Osteocyte (in vitro differentiated cells): ENCODE measurements at places on chromosomes 16 and 17. TPM values are rescaled to one million over a fixed set of nuclear protein-coding genes. Genes with fewer than 3 reads are reported as not detected.

AKAP10 gene
- 30.2 and 34.4 TPM in 2 replicates for total RNA-seq

BANP gene
- 19.5 and 20.5 TPM in 2 replicates for total RNA-seq

DNA sequence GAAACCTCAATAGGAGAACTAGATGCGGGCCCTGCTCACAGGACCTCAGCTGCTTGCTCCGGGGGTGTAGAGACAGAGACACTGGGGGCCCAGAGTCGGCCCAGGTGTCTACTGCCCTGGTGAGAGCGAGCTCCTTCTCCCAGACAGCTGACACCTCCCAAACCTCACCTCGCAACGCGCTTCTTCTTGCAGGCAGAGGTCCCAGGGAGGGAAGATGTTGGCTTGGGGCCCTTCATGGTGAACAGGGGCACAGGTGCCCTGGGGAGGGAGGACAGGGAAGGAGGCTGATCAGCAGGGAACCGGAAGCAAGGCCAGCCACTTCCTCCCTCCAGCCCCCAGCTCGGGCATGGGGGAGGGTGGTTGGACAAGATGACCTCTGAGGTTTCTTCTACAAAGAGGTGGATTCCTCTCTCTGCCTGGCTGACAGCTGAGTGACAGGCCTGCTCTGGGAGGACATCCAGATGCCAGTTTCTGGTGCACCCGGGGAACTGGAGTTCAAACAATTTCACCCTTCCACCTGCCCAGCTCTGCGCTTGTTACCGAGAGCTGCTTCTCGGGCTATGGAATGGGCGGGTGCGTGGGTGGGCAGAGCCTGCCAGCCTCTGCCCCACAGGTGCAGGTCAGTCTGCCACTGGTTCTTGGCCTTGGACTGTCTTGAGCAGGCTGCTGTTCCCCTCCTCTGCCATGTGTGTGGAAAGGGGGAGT is 11.7 kb upstream of the GFAP start:
- H3K4me1 ChIP-seq = no peaks in the 10 kb centered on the region
- peaks cover 4% of the 10 kb centered on the region for H3K36me3 ChIP-seq
- no peak for DNase-seq
- H3K27me3 ChIP-seq = no peaks in the 10 kb centered on the region
- H3K27ac ChIP-seq = no peak overlapping the region
- H3K4me3 ChIP-seq = no peak overlapping the region

DNA sequence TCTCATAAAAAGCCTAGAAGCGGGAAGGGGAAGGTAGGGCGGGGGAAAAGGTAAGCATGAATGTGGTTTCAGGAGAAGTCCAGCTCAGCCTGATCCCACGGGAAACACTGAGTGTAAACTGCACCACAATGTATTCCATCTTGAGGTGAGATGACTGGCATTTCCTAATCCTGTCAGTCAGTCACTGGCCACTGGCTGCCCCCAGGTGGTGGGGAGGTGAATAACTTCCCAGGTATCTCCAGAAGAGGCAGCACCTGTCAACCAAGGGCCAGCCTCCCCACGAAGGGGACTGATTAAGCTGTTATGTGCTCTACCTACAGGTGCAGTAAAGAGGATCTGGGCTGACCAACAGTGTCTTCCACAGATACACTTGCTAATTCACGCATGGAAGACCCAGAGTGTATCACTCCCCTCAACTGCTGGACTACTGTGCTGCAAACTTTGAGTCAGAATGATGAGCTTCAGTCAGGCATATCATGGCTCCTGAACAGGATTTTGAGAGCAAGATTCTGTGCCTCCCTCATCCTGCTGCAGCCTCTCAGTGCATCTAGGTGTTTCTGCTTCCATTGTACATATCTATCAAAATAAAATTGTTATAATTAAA is 108.5 kb upstream of the CCL2 start:
- H3K4me3 ChIP-seq = no peak overlapping the region
- H3K36me3 ChIP-seq = no peaks in the 10 kb centered on the region
- no peak for DNase-seq
- no peak overlapping the region for H3K27ac ChIP-seq
- H3K4me1 ChIP-seq = no peaks in the 10 kb centered on the region
- no peaks in the 10 kb centered on the region for H3K27me3 ChIP-seq

GRCh38 chr16:4839942-4840341 is 7.1 kb downstream of the GLYR1 start:
- H3K36me3 ChIP-seq = peaks cover 41% of the 10 kb centered on the region
- DNase-seq = no peak
- no peak overlapping the region for H3K4me3 ChIP-seq
- H3K4me1 ChIP-seq = no peaks in the 10 kb centered on the region
- no peaks in the 10 kb centered on the region for H3K27me3 ChIP-seq

- DNase-seq = no peak
- H3K27ac ChIP-seq = no peak overlapping the region
- H3K36me3 ChIP-seq = no peaks in the 10 kb centered on the region
- H3K4me1 ChIP-seq = no peaks in the 10 kb centered on the region
Measured at GRCh38 chr16:51431517-51432241, 280.6 kb upstream of the SALL1 start.

DNA sequence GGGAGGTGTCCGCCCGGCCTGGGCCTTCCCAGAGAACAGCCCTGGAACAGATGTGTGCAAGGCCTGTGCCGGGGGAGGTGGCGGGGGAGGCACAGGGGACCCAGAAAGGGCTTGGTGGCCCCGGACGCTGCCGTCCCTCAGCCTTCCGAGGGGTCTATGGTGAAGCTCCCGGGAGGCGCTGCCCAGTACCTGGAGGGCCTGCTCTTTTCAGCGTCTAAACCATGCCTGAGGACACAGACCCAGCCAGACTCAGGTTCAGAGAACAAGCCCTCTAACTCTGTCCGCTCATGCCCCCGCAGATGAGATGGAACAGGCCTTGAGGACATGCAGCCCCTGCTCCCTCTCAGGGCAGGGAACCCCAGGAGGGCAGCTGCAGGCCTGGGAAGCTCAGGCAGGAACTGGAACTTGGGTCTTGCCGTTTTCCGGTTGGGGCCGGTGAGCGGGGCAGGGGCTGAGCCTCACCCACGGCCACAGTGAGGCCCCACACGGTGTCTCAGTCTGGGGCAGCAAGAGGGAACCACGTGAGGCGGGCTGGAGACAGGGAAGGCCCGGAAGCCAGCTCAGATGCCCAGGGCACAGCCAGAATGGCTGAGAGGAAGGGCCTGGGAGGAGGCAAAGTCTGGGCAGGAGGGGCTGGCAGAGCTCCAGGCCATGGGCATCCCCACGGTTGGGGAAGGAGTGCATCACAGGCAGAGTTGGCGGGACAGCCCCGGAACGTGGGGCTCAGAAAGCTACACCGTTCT is 12.5 kb downstream of the SLC16A3 start:
- peak overlapping the region; percentile 18 for H3K4me3 ChIP-seq
- DNase-seq = no peak
- H3K4me1 ChIP-seq = peaks cover 61% of the 10 kb centered on the region
- H3K36me3 ChIP-seq = peaks cover 20% of the 10 kb centered on the region
- no peaks in the 10 kb centered on the region for H3K27me3 ChIP-seq
- H3K27ac ChIP-seq = peak overlapping the region; percentile 87

DNA sequence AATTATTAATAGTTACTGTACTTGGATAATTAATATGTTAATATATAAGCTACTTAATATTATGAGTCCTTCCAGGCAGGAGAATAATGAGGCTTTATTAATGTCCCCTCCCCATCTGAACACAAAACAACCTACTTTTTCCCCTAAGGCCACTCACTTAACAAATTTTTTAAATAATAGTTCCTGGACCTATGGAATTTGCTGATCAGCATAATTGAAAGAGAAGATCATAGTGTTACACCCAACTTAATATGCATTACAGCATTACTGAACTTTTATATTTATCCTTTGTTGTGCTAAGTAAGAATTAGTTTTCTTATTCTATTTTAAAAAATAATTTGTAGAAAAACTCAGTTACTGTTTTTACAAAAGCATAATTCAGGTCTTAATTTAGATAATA is 1537.7 kb upstream of the GOT2 start:
- H3K4me3 ChIP-seq = no peak overlapping the region
- H3K27me3 ChIP-seq = peaks cover 5% of the 10 kb centered on the region
- no peaks in the 10 kb centered on the region for H3K36me3 ChIP-seq
- no peak overlapping the region for H3K27ac ChIP-seq

GRCh38 chr17:44335968-44336367 is 9.1 kb upstream of the GRN start:
- H3K27me3 ChIP-seq = peaks cover 16% of the 10 kb centered on the region
- H3K27ac ChIP-seq = no peak overlapping the region
- no peak overlapping the region for H3K4me3 ChIP-seq
- H3K4me1 ChIP-seq = peaks cover 3% of the 10 kb centered on the region

ITGB4 gene
- total RNA-seq = 460 and 524 TPM in 2 replicates

CACNA1H gene
- total RNA-seq = 21.2 and 21.3 TPM in 2 replicates

DNA sequence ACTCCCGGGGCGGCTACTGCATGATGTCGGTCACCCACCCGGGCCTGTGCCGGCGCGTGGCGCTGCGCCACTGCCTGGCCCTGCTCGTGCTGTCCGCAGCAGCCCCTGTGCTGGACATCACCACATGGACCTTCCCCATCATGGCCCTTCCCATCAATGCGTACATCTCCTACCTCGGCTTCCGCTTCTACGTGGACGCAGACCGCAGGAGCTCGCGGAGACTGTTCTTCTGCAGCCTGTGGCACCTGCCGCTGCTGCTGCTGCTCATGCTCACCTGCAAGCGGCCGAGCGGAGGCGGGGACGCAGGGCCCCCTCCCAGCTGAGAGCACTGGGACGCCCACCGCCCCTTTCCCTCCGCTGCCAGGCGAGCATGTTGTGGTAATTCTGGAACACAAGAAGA is 29.8 kb downstream of the CDRT15 start:
- H3K36me3 ChIP-seq = peaks cover 32% of the 10 kb centered on the region
- DNase-seq = peak; percentile 76
- no peaks in the 10 kb centered on the region for H3K4me1 ChIP-seq
- no peaks in the 10 kb centered on the region for H3K27me3 ChIP-seq
- no peak overlapping the region for H3K4me3 ChIP-seq

DNA sequence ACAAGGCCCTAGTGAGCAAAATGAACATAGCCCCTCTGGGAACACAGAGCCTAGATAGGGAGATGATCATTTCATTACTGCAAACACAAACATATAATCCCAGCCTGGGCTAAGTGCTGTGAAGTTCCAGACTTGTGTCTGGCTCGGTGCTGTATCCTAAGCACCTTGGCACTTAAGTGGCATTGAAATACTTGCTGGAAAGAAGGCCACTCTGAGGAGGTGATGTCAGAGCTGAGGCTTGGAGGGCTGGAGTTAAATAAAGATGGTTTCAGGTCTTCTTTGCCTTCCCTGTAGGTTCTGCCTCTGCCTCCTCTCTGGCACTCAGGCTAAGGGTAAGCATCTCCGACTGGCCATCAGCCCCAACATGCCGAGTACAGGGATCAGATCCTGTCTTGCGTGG is 2.4 kb upstream of the CACNA1G start:
- peaks cover 33% of the 10 kb centered on the region for H3K27me3 ChIP-seq
- H3K4me1 ChIP-seq = peaks cover 21% of the 10 kb centered on the region
- no peak overlapping the region for H3K27ac ChIP-seq
- DNase-seq = no peak

COL1A1 gene
- total RNA-seq = 25,918 and 28,023 TPM in 2 replicates

DNA sequence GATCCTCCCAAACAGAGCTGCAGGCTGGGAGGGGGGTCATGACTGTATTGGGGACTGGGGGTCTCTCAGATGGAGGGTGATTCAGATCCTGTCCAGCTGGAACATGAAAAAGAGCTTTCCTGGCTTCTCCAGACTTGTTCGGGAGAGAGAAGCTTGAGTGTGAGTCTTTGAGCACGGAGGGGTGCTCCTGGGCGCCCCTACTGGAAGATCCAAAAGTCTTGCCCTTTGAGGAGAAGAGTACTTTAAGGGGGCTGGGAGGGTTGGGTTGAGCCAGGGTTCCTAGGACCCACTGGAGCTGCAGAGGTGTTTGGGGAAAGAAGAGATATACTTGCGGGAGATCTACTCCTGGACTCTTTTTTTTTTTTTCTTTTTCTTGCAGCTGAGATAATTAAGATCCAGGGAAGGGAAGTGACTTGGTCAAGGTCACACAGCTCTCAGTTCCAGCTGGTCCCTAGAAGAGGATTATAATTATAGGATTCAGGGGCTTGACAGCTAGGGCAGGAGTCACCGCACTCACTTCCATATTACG is 8.4 kb downstream of the RARA start:
- peak overlapping the region; percentile 95 for H3K27ac ChIP-seq
- peaks cover 73% of the 10 kb centered on the region for H3K4me1 ChIP-seq
- H3K36me3 ChIP-seq = no peaks in the 10 kb centered on the region
- H3K4me3 ChIP-seq = peak overlapping the region; percentile 97
- no peak for DNase-seq
- no peaks in the 10 kb centered on the region for H3K27me3 ChIP-seq
